ENCODE measurements at places on chromosomes 6 and 20.

DNA sequence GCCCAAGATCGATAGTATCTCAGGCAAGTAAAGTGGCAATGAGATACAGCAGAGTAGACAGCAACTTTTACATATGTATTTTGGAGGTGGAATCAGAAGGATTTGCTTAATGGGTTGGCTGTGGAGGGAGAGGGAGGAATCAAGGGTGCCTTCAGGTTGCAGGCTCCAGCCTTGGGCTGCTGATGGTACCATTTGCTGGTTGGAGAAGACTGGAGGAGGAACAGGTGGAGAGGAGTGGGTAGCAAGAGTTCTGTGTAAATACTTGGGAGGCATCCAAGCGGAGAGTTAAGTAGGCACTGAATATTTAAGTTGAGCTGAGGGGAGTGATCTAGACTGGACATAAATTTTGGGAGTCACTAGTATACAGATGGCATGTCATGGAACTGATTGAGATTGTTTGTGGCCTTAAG lies 5.2 kb downstream of the BICRAL start:
- peak; percentile 54 for DNase-seq

- DNase-seq: no peak
Measured at GRCh38 chr6:2737885-2738284, 12.8 kb downstream of the MYLK4 start.

DNA sequence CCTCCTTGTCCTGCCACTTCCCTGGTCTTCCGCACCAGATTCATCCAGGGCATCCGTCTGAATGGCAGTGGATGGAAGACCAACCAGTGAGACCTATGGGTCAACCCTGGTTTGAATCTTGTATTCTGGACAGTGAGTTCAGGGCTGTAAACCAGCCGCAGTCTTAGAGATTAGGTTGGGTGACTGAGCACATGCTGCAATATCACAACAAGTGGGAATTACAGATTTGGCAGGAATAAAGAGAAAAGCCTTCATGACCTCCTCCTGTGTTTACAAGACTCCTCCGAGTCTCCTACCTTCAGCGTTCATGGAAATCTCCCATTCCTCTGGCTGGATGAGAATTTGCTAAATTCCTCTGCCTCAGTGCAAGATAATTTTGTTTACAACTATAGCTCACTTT lies 9.9 kb downstream of the ECI2 start:
- peak; percentile 59 for DNase-seq

GRCh38 chr6:37638414-37639341 lies 59.0 kb downstream of the MDGA1 start:
- no peak for DNase-seq

DNA sequence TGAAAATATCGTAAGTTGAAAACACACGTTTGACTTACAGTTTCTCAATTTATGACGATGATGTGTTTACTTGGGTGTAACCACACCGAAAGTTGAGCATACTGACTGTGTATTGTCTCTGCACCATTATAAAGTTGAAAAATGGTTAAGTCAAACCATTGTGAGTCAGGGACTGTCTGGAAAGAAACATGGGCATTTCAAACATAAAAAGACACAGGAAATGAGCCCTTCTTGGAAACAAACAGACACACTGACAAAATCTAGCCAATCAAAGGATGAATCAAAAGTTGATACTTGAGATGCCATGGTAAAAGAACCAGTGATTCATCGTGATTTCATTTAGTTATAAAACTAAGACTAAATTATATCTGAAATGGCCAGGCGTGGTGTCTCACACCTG lies 5.3 kb downstream of the POPDC3 start:
- DNase-seq: no peak

GRCh38 chr6:161631676-161632194 lies 357.9 kb upstream of the AGPAT4 start:
- no peak for DNase-seq

DNA sequence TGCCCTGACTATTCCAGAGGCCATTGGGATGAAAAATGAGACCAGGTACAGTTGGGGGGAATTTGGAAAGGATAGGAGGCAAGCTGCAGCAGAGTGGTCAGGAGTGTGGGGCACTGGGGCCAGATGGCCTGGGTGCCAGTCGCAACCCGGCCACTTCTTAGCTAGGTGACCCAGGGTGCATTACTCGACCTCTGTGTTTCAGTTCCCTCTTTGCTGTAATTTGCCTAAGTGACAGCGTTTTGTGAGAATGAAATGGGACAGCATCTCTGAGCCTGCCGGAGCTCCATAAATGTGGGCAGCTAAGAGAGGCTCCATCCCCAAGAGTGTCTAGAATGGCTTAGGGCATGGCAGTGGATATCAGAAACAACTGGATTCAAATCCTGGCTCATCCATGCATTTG lies 13.9 kb downstream of the LRFN2 start:
- no peak for DNase-seq

DNA sequence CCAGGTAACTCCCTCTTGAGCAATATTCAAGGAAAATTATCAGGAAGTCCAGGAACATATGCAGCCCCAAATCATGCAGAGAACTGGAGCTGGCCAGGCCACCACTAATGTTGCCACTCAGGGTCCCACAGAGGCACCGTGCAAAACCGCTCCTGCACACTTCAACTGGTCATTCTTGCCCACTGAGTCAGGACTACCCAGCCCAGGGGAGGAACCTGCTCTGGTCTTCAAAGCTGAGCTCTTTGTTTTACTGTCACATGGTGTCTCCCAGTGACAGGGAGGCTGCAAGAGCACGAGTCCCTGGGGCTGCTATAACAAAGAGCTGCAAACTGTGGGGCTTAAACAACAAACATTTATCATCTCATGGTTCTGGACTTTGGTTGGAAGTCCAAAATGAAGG lies 336.0 kb upstream of the PRDM1 start:
- no peak for DNase-seq

DNA sequence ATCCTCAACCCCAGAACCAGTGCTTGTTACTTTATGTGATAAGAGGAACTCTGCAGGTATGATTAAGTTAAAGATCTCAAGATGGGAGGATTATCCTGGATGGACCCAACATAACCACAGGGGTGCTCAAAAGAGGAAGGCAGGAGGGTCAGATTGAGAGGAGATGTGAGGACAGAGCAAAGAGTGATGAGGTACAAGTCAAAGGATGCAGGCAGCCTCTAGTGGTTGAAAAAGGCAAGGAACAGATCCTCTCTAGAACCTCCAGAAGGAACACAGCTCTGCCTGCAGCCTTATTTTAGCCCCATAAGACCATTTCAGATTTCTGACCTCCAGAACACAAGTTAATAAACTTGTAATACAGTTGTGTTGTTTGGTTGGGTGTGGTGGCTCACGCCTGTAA lies 41.2 kb downstream of the PDSS2 start:
- peak; percentile 48 for DNase-seq

DNA sequence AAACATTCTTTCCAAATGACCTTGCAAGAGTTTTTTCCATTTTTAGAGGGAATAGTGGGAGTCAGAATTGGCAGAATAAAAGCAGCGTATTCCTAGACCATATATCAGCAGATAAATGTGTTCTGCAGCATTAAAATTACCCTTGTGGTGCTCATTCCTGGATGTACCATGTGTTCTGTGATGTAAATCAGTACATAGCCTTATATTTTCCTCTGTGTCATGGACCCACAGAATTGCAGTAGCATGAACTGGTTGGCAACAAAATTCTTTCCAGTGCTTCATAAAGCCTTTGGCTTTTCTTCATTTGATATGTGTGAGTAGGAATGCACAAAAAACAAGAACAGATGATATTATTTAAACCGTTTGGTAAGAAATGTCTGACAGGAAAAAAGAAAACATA lies 32.5 kb downstream of the ANKEF1 start:
- DNase-seq: no peak

DNA sequence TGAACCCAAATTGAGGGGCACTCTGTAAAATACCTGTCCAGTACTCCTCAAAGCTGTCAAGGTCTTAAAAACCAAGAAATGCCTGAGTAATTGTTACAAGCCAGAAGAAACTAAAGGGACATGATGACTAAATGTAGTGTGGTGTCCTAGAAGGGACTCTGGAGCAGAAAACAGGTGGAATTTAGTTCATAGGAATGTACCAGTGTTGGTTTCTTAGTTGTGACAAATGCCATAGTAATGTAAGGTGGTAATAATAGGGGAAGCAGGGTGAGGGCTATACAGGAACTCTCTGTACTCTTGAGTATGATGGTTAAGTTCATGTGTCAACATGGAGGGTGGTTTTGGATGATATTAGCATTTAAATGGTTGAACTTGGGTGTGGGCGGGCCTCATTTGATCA lies 92.3 kb downstream of the CNBD2 start:
- DNase-seq: no peak

DNA sequence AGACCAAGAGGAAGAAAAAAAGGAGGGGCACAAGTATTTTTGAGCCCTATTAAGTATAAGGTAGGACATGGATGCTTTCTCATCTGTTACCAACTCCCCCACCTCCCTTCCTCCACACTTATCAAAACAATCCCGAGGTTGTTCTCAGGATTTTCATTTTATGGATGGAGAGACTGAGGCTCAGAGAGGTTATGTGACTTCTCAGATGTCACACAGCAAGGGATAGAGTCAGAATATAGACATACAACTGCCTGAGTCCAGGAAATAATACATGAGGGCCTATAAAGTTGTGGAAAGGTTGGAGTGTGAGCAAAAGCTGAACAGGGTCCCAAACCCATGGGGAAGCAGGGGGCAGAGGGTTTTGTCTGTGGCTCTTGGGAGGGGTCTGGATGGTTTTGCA lies 19.3 kb downstream of the KCNK17 start:
- DNase-seq: no peak

- no peak for DNase-seq
Measured at GRCh38 chr6:146590492-146590891, 8.3 kb upstream of the ADGB start.

DNA sequence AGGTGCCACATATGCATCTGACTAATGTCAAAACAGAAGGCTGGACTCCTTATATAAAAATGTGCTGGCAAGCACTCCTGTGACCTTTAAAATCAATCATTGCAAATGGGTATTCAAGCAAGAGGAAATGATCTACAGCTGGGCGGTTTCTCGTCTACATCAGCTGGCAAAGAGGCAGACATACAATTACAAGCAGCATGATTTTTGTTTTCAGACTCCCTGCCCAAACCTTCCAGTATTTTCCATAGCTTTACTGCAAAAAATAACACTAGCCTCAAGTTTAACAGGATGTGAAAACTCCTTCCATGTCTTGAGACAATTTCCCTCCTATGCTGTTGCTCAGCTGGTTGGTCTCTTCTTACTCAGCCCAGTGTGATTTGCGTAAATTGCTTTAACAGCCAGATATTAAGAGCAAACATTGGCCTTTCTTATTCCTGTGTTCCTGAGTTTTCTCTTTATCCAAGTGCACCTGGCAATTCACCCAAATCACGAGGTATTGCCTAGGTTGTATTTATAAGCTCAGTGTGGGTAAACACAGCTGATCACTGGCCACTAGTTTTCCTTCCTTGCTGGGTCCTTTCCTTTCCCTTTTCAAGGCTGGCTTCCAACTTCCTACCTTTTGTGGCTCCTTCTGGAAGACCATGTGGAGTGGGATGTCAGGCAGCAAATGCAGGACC lies 130.4 kb downstream of the MOXD1 start:
- DNase-seq: no peak

GRCh38 chr6:158290659-158291058 lies 21.6 kb upstream of the TULP4 start:
- no peak for DNase-seq

- peak; percentile 39 for DNase-seq
Measured at GRCh38 chr6:24227556-24227955, 101.5 kb downstream of the NRSN1 start.

- no peak for DNase-seq
Measured at GRCh38 chr6:144418959-144419545, 133.9 kb downstream of the UTRN start.

GRCh38 chr20:57786304-57786932 lies 76.6 kb upstream of the PMEPA1 start:
- no peak for DNase-seq

DNA sequence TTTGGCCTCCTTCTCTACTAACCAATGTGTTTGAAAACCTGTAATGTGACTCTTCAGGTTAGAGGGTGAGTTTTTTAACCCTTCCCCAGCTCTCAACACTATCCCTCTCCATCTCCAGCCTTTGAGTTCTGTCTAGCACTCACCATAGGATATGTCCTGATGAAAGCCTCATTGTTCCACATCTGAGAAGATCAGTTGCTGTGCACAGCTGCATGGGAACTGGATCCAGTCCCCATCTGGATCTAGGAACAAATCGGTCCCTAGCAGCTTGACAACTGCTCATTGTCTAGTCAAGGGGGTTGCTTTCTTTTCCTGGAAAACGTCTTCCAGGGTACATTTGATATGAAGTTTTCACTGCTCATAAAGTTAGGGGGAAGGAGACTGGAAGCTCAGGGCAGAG lies 45.4 kb upstream of the AGPAT4 start:
- DNase-seq: no peak

DNA sequence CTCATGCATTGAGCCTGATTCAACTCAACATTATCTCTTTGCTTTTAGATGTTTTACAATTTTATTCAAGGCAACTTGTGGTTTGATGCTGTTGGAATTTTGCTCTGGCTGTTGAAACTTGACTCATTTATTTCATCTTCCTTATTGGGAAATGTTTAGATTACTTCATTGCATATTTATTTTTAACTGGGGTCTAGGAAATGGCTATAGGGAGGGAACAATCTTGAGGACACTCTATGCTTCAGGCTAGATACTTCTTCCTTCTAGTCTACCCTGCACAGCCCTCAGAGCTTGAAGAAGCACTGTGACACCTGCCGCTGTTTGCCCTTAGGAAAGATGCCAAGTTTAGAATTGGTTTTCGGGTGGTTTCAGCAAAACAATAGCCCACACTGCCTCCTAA lies 183.4 kb downstream of the ADGRG6 start:
- DNase-seq: no peak

DNA sequence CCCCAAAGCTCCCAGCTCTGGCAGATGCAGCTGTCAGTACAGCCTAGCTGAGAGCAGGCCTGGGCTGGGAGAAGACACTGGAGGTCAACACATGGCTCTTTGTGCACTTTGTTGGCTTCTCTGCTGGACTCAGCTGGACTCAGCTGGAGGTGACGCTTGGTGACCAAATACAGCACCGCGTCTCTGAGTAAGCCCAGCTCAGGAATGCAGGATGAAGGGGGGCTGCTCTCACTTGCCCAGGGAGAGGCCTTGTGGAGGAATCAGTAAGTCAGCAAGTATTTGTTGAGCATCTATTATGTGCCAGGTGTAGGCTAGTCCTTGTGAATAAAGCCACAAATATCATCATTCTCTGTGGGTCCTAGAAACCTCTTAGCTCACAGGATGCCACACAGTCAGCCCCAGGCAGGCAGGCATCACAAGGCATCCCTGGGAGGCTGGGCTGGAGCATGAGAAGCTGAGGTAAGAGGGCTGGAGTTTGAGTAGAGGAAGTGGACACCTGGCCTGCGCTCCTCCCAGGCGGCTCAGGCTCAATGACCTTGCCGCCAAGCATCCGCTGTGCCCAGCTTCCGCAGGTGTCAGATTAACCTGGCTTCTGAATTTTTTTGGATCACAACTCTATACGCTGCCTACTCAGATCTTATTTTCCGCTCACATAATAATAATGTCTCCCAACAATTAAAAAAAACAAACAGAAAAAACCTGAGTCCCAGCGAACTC lies 95.4 kb downstream of the TMEM170B start:
- DNase-seq: no peak

DNA sequence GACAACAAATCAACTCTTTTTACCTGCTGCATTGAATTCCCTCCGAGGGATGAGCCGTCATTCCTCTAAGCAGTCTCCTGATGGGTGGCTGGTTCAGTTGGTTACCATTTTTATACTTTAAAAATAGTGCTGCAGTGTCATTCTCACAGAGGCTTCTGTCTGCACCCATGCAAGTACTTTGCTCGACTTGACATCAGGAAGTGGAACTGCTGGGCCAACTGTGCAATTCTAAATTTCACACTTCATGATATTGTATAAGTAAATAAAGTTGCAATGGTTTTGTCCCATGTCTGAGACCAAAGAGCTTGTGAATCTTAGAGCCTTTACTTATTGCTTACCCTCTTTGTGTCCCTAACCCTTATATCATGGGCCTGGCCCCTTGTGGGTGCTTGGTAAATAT lies 2.5 kb downstream of the BTN3A1 start:
- DNase-seq: no peak

All from NCI-H82 (cell line).